ENCODE measurements at places on chromosomes 5 and 9. TPM values are rescaled to one million over a fixed set of nuclear protein-coding genes. Genes with fewer than 3 reads are reported as not detected.

SLCO4C1 gene
- total RNA-seq, result not detected

TTLL11 gene
- 1.9 TPM for total RNA-seq

RMND5B gene
- total RNA-seq, result 33.6 TPM

FAM221B gene
- not detected for total RNA-seq

TPM2 gene
- total RNA-seq, result 4.4 TPM

PCDHB7 gene
- 0.26 TPM for total RNA-seq

SH3RF2 gene
- not detected for total RNA-seq

CARD6 gene
- total RNA-seq, result 34.0 TPM

RANBP3L gene
- under 0.01 TPM for total RNA-seq

ANKRD20A1 gene
- 1.2 TPM for total RNA-seq

CNTFR gene
- not detected for total RNA-seq

PITX1 gene
- total RNA-seq, result not detected

KCNV2 gene
- not detected for total RNA-seq

SARDH gene
- total RNA-seq, result under 0.01 TPM

CKMT2 gene
- 0.38 TPM for total RNA-seq

PDE4D gene
- total RNA-seq, result 22.1 TPM

PDZD2 gene
- total RNA-seq, result 1.2 TPM

FGFR4 gene
- total RNA-seq, result 2.4 TPM

ISCA1 gene
- total RNA-seq, result 21.4 TPM

RFX3 gene
- 4.9 TPM for total RNA-seq

PNPLA7 gene
- 1.1 TPM for total RNA-seq

CDH12 gene
- total RNA-seq, result not detected

HTR1A gene
- not detected for total RNA-seq

GFPT2 gene
- total RNA-seq, result 0.13 TPM

MAT2B gene
- total RNA-seq, result 92.3 TPM

CDKN2B gene
- total RNA-seq, result 9.9 TPM

KIF20A gene
- 22.4 TPM for total RNA-seq

GRIN3A gene
- total RNA-seq, result not detected

MAML1 gene
- total RNA-seq, result 9.9 TPM

COL27A1 gene
- total RNA-seq, result 1.1 TPM

CDC20B gene
- total RNA-seq, result not detected

CERCAM gene
- 17.5 TPM for total RNA-seq

HRCT1 gene
- total RNA-seq, result 2.6 TPM

SPATA31A3 gene
- total RNA-seq, result not detected

HAND1 gene
- not detected for total RNA-seq

CAST gene
- 96.8 TPM for total RNA-seq

ADAMTSL2 gene
- under 0.01 TPM for total RNA-seq

ZNF658 gene
- 5.0 TPM for total RNA-seq

LURAP1L gene
- 2.5 TPM for total RNA-seq

LCN12 gene
- not detected for total RNA-seq

ZNF474 gene
- total RNA-seq, result under 0.01 TPM

KCTD16 gene
- under 0.01 TPM for total RNA-seq

C9orf153 gene
- 0.38 TPM for total RNA-seq
